ENCODE measurements at places on chromosomes 6 and 20.

GRCh38 chr6:141261016-141261671 lies 871.6 kb upstream of the GJE1 start:
- DNase-seq: no peak

GRCh38 chr6:49978332-49979226 lies 9.2 kb upstream of the DEFB113 start:
- no peak for DNase-seq

GRCh38 chr6:165692106-165692653 lies 29.1 kb upstream of the PDE10A start:
- DNase-seq: no peak

- no peak for DNase-seq
These were observed 100.1 kb upstream of the ADTRP start for GRCh38 chr6:11878735-11879134.

DNA sequence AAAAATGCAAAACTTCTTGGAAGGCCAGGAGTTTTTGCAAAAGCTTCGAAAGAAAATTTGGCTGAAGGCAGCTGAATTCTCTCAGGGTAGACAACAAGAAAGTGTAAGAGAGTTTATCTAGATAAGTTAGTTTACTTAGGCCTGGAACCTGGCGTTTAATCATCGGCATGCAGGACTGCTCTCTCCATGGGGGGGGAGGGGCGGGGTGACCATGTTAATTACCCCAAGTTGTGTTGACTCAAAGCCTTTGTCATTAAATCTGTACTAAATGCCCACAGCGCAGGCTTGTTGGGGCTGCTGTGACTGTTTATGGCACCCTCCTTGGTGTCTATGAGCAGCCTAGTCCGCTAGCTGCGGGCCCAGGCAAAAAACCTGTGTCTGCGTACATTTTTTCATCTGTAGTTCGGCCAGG lies 20.1 kb upstream of the ZNF451 start:
- DNase-seq: no peak

Measured in hypothalamus (tissue), 51 donors.